ENCODE measurements at places on chromosomes 2 and 18.

- DNase-seq: no peak
These were observed 194.0 kb downstream of the ZFP36L2 start for GRCh38 chr2:43032213-43033015.

- DNase-seq: no peak
These were observed 199.4 kb upstream of the RASGRP3 start for GRCh38 chr2:33277002-33277426.

GRCh38 chr2:149931486-149931885, 343.9 kb upstream of the MMADHC start:
- no peak for DNase-seq

DNA sequence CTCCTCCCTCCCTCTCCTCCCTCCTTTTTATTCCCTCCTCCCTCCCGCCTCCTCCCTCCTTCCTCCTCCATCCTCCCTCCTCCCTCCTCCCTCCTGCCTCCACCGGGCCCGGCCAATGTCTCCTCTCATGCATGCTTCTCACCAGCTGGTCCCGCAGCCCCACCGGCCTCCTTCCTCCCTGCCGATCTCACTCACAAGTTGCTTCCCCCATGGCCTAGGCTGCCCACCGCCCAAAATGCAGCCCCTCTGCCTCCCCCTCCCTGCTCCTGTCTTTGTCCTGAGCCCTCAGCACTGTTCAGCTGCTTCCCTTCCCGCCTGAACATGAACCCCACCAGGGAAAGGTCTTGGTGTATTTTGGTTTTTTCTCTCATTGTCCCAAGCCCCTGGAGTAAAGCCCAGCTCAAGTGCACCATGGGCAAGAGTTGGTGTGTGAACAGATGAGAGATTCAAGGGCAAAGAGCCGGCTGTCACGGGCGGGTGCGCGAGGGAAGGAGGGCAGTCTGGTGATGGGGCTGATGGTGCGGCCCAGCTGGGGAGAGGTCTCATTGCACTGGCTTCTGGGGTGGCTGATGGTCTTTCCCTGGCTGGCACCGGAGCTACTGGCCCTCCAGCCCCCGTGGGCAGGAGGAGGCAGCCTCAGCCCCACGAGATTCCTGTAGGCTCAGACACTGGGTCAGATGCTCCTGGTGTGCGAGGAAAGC, 117.6 kb downstream of the TWIST2 start:
- no peak for DNase-seq

DNA sequence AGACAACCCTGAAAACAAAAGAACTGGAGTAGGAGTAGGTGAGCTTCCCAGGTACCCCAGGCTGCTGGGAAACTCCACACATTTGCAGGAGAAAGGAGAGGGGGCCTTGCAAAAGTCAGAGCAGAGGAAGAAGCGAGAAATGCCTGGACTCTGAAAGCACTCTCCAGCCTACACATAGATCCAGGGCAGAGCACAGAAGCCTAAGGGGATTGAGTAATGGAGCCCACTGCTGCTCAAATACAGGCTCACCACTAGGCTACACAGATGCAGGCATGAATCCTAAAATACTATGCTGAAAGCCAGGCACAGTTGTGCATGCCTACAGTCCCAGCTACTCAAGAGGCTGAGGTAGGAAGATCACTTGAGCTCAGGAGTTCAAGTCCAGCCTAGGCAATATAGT, 33.4 kb downstream of the OSBPL1A start:
- DNase-seq: no peak

DNA sequence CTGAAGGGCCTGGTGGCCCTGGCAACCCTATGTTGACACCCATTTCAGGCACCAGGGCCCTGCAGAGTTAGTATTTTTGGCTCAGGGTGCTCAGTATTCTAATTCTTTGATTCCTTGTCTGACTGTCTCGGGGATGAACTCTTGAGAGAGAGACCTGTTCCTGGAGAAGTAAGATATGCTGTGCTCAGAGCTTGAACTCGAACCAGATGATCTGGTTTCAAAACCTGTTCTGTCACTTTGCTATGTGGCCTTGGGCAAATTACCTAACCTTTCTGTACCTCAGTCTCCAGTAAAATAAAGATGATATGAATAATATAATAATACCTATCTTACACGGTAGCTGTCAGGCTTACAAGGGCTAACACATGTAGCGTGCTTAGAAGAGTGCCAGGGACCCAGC, 294.2 kb downstream of the DYSF start:
- DNase-seq: no peak

DNA sequence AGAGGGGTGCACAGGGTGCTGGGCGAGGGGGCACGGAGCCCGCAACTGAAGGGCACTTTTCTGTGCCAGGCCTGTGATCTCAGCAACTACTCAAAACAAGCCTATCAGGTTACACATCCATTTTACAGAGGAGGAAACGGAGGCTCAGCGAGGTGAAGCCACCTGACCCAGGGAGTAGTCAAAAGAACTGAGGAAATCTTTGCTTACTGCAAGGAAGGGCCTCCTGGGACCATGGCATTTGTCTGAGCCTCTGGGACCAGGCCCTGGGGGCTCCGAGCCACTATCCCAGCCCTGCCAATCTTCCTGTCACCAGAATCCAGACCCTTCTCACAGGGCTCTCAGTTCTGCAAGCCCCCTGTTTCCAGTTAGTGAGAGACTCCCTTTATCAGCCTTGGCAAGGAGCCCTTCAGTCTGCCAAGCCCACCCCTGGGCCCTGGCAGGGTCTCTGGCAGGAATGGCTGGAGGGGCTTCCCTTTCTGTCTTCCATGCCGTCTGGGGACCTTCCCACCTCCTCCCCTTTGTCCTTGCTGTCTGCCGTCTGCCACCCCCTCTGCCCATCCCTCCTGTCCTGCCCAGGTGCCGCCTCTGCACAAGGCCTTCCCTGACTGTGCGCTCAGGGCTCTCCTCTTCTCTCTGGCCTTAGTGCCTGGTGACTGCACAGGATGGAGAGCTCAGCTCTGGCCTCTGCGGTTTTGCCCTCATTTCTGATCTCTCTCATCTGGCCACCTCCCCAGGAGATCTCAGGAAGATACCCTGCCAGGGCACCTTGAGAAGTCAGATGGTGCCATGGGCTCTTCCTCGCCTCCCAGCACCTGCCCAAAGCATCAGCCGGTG, 194.7 kb upstream of the GLI2 start:
- DNase-seq: no peak

GRCh38 chr2:196046123-196046917, 22.3 kb downstream of the DNAH7 start:
- DNase-seq: no peak

DNA sequence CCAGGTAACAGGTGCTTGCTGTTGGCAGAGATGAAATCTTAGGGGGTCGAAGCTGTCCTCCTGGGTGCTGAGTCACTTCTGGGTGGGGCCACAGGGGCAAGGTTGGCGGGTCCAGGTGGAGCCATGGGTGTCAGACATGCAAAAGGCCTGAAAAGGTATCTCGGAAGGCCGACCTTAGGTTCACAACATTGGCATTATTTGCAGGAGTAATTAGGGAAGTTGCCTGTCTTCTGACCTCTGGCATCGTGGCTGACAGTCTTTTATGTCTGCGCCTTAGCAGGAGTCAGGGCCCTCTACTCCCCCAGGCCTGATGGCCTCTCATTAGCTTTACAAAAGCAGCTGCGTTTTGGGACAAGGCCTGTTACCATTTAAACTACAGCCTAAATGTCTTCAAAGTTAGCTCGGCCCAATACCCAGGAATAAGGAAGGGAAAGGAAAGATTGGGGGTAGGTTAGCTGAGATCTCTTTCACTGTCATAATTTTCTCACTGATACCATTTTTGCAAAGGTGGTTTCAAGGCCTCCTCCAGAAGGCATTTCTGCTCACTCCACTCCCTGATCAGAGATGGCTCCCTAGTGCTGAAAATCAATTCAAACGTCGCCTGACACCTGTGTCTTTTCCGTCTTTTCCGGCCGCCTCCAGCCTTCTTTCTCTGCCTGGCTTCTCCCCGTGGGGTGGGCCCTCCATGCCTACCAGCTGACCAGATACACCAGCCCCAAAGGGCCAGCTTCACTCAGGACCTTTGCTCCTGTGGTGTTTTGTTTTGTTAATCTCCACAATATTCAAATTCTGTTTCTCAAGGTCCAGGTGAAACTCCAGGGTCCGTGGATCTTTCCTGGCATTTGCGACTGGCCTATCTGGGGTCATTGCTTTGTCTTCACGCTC, 90.8 kb downstream of the RHOB start:
- no peak for DNase-seq

GRCh38 chr2:236857246-236857645, 228.4 kb upstream of the COPS8 start:
- DNase-seq: no peak

- no peak for DNase-seq
These were observed 74.1 kb downstream of the RND3 start for GRCh38 chr2:150413366-150413765.

GRCh38 chr2:154182008-154182407, 310.3 kb downstream of the GALNT13 start:
- no peak for DNase-seq

GRCh38 chr2:202203348-202203747, 35.0 kb downstream of the SUMO1 start:
- no peak for DNase-seq

- DNase-seq: no peak
These were observed 28.2 kb downstream of the CYTIP start for GRCh38 chr2:157415591-157416101.

DNA sequence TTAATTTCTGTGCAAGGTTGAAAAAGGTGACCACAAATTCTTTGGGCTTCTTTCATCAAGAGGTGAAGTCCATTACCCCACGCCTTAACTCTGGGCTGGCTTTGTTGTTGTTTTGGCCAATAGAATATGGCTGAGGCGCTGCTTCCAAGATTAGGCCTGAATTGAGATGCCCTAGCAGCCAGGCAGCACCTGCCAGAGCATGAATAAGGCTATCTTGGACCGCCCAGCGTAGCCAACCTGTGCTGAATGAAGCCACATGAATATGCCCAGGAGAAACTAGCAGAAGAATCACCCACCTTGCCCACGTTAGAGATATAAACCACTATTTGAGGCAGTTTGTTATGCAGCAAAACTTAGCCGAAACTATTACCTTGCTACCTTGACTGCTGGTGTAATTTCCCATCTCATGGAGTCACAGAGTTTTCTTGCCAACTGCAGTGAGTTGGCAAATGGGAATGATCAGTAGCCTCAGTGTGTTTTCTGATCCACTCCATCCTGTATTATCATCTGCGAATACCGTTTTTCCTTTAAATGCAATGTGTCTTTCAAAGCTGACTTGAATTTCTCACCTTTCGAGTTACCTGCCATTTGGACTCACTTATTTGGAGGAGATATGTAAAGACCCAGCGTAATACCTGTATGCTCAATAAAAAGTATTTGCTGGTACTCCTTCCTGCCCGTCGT, 679 bp downstream of the TSGA10 start:
- DNase-seq: no peak

DNA sequence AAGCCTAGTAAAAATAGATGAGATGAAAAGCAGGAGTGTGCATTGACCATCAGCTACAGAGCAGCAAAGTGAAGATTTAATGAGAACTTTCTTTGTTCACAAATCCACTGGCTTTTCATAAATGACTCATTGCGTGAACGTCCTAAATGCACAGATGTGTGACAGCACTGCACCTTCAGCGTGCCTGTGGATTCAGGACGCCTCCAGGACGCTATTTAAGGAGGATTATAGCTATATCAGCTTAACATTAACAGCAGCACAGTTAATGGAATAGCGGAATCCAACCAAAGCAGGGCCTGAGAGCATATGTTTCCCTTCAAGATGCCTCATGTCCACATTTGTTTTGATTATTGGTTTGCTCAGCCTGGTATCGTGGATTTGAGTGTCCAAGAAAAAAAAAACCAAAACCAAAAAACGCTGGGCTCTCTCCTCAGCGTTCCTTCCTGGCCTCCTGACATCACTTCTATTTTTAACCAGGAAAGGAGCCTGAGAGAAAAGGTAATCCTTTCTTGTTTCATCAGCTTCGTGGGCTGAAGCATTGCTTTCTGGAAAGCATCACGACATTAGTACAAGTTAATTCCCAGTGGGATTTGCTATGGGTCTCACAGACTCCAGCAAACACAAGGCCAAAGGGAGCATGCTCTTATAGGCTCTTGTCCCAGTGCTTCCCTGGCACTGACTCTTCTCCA, 447.0 kb upstream of the SMIM21 start:
- no peak for DNase-seq

Data from CD4-positive, alpha-beta T cell treated with Interleukin-2 at 100 ng/mL for 4 hours (primary cell).